ENCODE measurements at places on chromosomes 5 and 9. TPM values are rescaled to one million over a fixed set of nuclear protein-coding genes. Genes with fewer than 3 reads are reported as not detected.

The ZNF618 gene
- 3.0 TPM for total RNA-seq

The BNC2 gene
- 68.3 TPM for total RNA-seq

The MZB1 gene
- total RNA-seq = 1.3 TPM

The BASP1 gene
- total RNA-seq = 18.4 TPM

The IFNK gene
- total RNA-seq = not detected

The CD72 gene
- 0.79 TPM for total RNA-seq

DNA sequence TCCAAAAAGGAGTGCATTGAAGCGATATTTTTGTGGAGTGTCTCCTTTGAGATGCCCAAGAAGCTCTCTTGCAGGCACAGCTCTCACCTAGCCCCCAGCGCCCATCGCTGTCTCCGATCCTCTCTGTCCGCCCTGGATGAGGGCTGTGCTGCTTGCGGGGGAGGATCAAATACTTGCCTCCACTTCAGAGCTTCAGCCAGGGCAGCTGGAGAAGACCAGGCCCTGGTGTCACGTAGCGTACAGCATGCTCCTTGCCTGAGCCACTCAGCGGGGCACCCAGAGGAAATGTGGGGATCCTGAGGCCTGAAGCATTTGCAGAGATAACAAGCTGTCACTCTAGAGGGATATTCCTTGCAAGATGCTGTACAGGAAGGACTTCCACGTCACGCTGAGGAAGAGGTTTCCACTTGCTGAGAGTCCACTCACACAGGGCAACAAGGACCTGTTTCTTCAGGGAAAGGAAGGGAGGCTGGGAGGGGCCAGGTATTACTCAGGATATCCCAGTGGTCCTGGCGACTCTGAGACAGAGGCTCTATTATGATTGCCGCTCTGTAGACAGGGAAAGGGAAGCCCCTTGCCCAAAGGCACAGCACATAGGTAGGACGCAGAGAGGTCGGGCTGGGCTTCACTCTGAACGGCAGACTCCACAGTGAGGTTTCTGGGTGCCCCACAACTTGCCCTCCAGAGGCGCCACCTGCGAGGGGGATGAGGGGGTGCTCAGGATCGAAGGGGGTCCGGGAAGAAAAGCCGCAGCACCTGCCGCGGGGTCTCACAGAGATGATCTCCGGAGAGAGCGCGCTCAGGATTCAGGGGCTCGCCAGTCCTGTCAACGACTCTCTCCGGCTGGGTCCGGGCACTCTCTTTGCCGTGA, 64.0 kb downstream of the CRB2 start:
- H3K36me3 ChIP-seq = no peaks in the 10 kb centered on the region
- H3K27ac ChIP-seq = no peak overlapping the region
- no peak overlapping the region for H3K4me3 ChIP-seq
- no peaks in the 10 kb centered on the region for H3K4me1 ChIP-seq
- DNase-seq = no peak

- no peaks in the 10 kb centered on the region for H3K27me3 ChIP-seq
- no peak overlapping the region for H3K4me3 ChIP-seq
- DNase-seq = no peak
- H3K36me3 ChIP-seq = no peaks in the 10 kb centered on the region
These were observed 59.9 kb upstream of the CER1 start for GRCh38 chr9:14782286-14783051.

- H3K4me3 ChIP-seq = no peak overlapping the region
- no peaks in the 10 kb centered on the region for H3K36me3 ChIP-seq
- H3K27me3 ChIP-seq = no peaks in the 10 kb centered on the region
- H3K27ac ChIP-seq = no peak overlapping the region
- H3K4me1 ChIP-seq = no peaks in the 10 kb centered on the region
These were observed 261.8 kb upstream of the CLINT1 start for GRCh38 chr5:158120760-158121159.

DNA sequence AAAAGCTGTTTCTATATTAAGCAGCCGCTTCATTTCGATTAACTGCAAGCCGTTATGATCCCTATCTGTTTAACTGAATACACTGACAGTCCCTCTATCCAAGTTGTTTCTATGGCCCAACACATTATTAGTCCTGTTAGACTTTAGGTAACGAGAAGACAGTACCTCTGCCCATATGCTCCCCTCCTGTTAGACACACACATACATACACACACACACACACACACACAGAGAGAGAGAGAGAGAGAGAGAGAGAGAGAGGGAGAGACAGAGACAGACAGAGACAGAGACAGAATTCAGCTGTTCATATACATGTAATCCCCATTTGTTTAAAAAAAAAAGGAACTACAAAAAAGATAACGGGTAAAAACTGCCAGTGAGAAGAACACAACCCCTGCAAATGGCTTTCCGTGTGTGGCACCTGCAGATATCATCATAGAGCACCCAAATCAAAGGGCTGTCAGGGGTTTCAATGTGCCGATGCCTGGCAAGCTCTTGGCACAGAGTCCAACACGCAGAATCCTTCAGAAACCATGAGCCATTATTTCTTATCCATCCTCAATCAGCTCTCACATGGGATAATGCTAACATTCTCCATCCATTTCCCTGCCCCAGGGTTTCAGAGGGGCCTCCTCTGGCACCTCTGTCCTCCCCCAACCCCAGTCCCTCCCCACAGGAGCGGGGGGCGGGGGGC, 144.0 kb downstream of the MYO10 start:
- H3K27ac ChIP-seq = no peak overlapping the region
- H3K36me3 ChIP-seq = no peaks in the 10 kb centered on the region
- H3K4me1 ChIP-seq = no peaks in the 10 kb centered on the region
- H3K27me3 ChIP-seq = no peaks in the 10 kb centered on the region
- DNase-seq = no peak
- H3K4me3 ChIP-seq = no peak overlapping the region

- no peak overlapping the region for H3K27ac ChIP-seq
- H3K36me3 ChIP-seq = no peaks in the 10 kb centered on the region
- H3K4me1 ChIP-seq = peaks cover 58% of the 10 kb centered on the region
- H3K4me3 ChIP-seq = no peak overlapping the region
These were observed 40.3 kb upstream of the NFIB start for GRCh38 chr9:14354201-14354600.

DNA sequence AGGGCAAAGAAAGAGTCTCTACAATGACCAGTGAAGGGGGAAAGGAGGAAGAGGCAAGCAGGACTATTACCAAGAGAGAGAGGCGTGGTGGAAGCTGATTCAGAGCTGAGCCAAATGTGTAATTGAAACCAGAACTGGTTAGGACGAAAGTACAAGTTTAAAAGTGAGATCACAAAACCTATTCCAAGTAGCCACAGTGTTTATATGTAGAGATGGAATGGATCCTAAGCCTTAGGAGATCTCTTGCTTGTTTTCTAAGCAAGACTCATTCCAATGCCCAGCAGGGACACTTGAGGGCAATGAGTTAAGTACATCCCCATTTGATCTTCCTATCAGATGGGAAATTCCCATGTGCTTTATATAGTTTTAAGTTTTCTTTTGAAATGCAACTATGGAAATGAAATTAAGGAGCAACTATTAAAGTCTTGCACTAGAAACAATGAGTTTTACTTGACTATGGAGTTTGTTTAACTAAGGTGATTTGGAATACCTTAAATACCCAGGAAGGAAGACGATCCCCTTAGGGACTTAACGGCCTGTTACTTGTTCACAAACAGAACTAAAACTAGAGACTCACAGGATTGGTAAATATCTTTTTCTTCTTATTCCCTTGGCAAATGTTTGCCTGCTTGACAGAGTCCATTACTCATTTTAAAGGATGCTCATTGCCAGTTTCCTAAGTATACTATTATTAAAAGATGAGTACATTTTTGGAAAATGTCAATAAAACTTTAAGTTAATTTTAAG, 51.1 kb upstream of the SNX2 start:
- no peaks in the 10 kb centered on the region for H3K27me3 ChIP-seq
- H3K4me1 ChIP-seq = no peaks in the 10 kb centered on the region
- no peak for DNase-seq
- no peak overlapping the region for H3K4me3 ChIP-seq
- no peaks in the 10 kb centered on the region for H3K36me3 ChIP-seq

DNA sequence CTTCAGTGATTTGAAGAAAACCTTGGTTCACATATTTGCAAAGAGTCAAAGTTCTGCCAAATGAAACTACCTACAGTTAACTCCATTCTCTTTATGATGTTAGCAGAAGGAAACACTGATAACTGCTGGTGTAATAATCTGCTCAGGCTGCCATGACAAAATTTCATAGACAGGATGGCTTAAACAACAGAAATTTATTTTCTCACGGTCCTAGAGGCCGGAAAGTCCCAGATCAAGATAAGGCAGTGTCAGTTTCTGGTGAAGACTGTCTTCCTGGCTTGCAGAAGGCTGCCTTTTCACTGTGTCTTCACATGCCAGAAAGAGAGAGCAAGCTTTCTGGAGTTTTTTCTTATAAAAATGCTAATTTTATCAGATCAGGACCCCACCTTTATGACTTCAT, 102.4 kb upstream of the PARP8 start:
- H3K27me3 ChIP-seq = no peaks in the 10 kb centered on the region
- no peak for DNase-seq
- no peaks in the 10 kb centered on the region for H3K4me1 ChIP-seq
- no peak overlapping the region for H3K27ac ChIP-seq
- no peak overlapping the region for H3K4me3 ChIP-seq

GRCh38 chr9:32855752-32856151, 72.4 kb downstream of the TMEM215 start:
- no peak for DNase-seq
- no peak overlapping the region for H3K27ac ChIP-seq
- no peak overlapping the region for H3K4me3 ChIP-seq
- no peaks in the 10 kb centered on the region for H3K4me1 ChIP-seq
- H3K36me3 ChIP-seq = no peaks in the 10 kb centered on the region

GRCh38 chr5:170552621-170553115, 48.8 kb downstream of the KCNIP1 start:
- DNase-seq = peak; percentile 62
- no peaks in the 10 kb centered on the region for H3K36me3 ChIP-seq
- H3K4me3 ChIP-seq = no peak overlapping the region
- peaks cover 12% of the 10 kb centered on the region for H3K4me1 ChIP-seq
